ENCODE measurements at places on chromosomes 12 and 14.

GRCh38 chr12:28017126-28017872 is 44.8 kb upstream of the PTHLH start:
- DNase-seq = no peak

DNA sequence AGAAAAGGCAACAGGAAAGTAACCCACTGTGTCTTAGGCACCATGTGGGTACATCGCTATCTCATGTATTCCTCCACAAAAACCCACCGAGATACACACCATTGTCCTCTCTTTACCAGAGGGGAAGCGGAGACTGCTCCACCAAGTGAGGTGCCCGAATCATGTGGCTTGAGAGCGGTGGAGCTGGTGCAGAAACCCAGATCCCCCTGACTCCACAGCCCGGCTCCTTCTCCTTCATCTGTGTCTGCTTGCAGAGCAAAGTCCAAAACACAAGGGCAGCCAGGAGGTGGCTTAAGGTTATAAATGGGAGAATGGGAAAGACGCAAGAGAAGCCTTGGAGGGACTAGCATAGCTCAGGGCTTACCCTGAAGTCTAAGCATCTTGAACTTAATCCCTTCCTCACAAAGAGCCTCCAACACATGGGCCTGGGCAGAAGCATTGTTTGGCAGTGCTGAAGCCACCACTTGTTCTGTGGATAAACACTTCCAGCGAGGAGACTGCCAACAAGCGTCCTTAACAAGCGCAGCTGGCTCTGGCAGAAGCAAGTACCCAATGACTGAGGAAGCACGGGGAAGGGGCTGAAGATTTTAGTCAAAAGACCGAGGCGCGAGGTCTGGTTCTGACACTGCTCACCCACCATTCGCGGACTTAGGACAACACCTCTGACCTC is 83.0 kb downstream of the TTC7B start:
- no peak for DNase-seq

DNA sequence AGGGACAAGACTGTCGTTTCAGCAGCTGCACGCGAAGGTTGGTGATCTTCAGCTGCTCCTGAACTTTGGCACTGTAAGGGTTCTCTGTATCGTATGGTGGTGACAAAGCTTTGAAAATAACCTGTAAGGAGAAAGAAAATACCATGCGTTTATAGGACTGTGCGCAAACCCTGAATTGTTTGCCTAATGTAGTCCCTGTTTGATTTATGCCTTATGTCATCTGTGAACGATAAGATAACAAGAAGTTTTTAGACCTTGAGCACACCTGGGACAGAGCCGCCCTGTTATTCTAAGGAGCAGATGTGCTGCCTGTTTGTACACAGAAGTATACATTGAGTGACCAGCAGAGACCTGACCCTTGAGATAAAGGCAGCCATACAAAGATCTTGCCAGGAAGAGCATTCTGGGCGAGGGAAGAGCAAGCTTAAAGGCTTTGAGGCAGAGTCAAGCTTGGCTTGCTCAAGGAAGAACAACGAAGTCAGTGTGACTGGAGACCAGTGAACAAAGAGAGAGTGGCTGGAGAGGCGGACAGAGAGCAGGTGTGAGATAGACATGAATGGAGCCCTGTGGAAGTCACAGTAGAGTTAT is 52.4 kb downstream of the NTN4 start:
- no peak for DNase-seq

DNA sequence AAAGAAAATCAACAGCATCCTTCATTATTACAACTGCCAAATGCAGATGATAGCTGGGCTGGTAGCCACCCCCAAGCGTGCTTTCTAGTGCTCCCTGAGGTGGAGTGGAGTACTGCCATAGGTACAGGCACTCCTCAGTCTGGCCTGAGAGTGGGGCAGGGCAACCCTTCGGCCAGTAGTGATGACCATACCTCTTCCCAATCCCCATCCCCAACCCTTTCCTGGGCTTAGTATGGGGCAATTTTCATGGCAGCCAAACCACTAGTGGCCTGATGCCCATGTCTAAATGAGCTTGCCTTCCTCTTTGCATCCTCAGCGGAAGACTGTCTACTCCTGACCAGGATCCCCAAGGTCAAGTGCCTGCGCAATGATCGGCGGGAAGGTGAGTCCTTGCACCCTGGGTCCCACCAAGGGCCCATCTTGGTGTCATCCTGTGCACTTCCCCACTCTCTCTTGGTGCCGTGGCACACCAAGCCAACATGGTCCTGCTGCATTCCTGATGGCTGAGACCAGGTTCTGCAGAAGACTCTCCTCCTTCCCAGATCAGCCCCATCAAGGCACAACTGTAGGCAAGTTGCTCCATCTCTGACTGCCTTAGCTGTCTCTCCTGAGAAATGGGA is 65.8 kb downstream of the GALNT16 start:
- no peak for DNase-seq

DNA sequence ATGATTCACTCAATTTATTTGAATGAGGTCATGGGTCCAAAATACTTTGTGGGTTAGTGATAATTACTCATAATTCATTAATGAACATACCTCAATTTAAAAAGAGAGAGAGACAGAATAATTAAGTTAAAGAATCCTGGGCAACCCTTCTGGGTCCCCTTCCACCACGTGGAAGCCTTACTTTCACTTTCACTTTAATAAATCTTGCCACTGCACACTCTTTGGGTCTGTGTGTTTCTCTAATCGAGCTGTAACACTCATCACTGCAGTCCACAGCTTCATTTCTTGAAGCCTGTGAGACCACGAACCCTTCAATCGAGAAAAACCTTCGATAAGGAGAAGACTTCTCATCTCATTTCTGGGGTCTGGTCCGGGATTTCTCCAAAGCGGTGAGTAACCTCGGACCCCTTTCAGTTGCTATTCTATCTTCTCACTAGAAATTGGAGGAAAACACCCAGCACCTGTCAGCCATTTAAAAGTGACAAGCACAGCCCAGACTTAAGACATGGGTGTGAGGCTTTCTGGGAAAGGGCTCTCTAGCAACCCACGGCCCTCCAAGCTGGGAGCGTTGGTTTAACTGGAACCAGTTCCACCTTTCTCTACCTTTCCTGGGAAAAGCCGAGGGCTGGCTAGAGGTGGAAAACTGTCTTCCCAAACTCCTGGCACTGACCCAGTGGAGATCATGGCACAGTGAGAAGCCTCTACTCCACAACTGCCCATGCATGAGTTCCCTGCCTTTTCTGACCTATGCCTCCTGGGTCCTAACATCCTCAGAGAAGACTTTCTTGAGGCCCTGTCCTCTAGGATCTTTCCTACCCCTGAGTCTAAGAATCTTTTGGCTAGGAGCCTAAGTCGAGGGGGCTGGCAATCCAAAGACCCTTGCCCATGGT is 148.8 kb upstream of the ATF7IP start:
- DNase-seq = no peak

- DNase-seq = no peak
These were observed 98.8 kb downstream of the SLC25A47 start for GRCh38 chr14:100421756-100422470.

DNA sequence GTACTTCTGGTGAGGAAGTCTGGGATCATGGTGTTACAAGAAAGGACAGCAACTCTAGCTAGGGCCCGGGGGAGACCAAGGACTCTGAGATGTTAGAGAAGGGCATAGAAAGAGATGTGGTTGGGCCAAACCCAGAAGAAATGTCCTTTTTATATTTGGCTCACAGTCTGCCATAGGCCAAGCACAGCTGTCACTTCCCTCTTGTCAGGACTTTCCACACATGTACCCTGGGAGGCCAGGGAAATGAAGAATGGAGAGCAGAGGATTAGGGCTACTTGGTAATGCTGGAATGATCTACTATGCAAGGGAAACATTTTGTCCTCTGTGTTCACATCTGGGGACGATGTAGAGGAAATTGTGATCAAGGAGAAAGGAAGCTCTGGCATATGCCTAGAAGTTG is 9.2 kb downstream of the MYO1A start:
- no peak for DNase-seq

- no peak for DNase-seq
These were observed 28.6 kb downstream of the DDX51 start for GRCh38 chr12:132115500-132115899.

- DNase-seq = no peak
These were observed 4.4 kb downstream of the AVIL start for GRCh38 chr12:57813971-57814772.

DNA sequence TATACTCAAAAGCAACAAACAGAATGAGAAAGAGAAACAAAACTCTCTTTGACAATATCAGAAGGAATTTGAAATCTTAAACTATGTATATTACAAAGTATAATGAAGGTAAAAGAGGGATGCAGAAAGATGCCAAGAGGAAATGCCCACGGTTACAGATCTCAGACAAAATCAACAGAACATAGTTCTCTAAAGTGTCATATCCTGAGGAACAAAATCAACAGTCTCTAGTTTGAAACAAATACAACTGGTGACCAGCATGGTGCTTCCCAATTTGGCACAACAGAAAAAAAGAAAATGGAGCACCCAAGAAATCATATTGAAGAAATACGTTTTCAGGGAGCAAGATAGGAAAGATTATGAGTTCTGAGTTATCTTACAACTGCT is 116.5 kb downstream of the METTL25 start:
- no peak for DNase-seq

- no peak for DNase-seq
These were observed 6.7 kb upstream of the CLEC7A start for GRCh38 chr12:10136637-10137205.

GRCh38 chr12:64229796-64230195 is 7.7 kb upstream of the KICS2 start:
- no peak for DNase-seq

GRCh38 chr12:19186722-19187661 is 57.5 kb downstream of the PLEKHA5 start:
- peak; percentile 43 for DNase-seq

DNA sequence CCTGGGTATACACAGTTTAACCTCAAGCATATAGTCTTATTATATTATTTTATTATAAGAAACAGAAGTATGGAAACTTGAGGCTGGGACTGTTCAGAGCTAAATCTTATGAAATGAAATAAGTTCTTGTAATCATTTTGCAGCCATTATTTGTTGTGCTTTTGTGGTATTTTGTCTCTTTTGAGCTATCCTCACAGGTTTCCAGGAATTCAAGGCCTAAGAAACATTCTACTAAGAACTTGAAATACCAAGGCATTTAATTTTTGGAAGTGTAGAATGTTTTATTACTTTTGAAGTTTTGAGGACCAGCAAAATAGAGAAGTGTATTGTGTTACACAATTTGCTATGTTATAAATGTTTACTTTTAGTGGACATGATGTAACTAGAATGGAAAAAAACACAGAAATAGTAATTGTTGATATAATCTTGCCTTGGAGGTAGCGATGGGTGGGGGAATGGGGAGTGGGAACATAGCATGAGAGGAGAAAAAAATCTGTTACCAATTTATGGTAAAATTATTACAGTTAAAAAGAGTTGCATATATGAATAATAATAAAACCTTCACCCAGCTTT is 81.7 kb downstream of the CRADD start:
- no peak for DNase-seq

- no peak for DNase-seq
These were observed 128.4 kb downstream of the FOXA1 start for GRCh38 chr14:37466623-37467088.

- DNase-seq = no peak
These were observed 85.1 kb downstream of the DERA start for GRCh38 chr12:15996254-15996653.

DNA sequence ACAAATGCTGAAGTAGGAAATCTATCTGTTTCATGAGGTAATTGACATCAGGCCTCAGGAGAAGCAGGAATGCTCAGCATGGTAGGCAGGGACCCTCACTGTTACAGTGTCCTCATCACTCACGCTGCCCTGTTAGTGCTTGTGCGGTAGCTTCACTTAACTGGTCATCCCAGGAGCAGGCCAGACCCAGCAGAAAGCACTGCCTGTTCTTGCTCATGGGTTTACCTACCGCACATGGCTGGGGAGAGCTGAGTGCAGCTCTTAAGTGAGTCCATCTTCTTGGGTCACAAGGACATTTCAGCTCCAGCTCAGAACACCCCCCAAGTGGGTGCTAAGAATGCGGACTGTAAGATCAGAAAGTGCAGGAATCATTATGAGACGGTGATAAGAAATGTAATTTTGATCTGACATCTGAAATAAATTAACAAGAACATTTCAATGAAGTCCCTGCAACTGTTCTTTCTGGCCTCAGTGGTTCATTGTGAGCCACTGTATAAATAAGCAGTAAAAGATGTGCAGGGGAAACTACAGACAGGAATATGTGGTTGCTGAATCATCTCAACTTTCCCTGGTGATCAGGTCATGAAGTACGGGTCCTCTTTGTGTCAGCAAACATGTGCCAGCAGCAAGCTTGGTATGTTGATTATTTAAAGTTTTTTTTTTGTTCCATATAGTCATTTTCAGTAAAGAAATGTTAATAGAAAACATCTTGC is 757.7 kb upstream of the TMEM132C start:
- no peak for DNase-seq

- DNase-seq = no peak
These were observed 135.9 kb downstream of the SLC15A4 start for GRCh38 chr12:128687851-128688250.
